ENCODE measurements at places on chromosomes 3 and 15.

GRCh38 chr3:150503402-150504099, 42.7 kb downstream of the SERP1 start:
- DNase-seq, result peak; percentile 22

- DNase-seq, result peak; percentile 43
Observed at GRCh38 chr15:78930577-78931388, 14.1 kb downstream of the CTSH start.

DNA sequence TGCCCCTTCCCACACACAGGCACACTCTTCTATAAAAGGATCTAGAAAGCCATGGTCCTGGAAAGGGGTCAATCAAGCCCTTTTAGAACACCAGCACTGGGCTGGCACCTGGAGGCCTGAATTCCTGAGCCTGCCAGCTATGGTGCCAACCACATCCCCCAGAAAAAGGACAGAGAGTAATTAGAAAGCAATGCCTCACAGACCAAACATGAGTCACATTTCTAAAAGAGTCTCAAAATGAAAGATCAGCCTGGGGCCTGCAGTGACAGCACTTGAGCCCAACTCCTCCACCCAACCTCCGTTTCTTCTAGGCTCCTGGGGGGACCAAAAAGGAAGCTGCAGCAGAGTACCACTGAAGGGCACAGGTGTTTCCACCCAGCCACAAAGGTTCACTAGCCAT, 14.1 kb downstream of the MYLK start:
- no peak for DNase-seq

DNA sequence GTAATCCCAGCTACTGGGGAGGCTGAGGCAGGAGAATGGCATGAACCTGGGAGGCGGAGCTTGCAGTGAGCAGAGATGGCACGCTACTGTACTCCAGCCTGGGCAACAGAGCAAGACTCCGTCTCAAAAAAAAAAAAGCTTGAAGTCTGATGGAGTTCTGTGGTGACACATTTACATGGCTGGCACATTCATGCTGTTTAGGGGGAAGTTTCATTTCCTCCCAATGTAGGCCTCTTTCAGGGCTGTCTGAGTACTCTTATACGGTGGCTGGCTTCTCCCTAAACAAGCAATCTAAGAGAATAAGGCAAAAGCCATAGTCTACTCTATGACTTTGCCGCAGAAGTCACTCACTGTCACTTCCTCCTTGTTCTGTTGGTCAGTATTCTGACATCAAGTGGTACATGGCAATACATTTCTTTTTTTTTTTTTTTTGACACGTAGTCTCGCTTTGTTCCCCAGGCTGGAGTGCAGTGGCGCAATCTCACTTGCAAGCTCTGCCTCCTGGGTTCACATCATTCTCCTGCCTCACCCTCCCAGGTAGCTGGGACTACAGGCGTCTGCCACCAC, 41.2 kb downstream of the OIP5 start:
- peak; percentile 44 for DNase-seq

DNA sequence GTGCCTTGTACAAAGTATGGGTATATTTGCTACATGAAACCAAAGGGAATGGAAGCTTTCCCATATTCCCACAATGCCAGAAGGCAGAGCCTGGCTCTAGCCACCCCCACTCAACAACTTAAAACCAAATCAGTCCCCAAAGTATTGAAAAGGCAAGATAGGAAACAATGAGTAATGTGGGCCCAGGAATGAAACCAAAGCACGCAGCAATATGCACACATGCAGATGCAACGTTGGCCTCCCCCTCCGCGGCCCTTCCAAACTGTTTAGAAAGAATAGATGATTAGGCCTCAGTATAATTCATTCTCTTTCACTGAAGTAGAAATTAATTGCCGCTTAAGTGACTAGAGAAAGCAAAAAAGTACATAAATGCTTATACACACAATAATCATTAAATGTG, 59.1 kb downstream of the THRB start:
- DNase-seq, result no peak

DNA sequence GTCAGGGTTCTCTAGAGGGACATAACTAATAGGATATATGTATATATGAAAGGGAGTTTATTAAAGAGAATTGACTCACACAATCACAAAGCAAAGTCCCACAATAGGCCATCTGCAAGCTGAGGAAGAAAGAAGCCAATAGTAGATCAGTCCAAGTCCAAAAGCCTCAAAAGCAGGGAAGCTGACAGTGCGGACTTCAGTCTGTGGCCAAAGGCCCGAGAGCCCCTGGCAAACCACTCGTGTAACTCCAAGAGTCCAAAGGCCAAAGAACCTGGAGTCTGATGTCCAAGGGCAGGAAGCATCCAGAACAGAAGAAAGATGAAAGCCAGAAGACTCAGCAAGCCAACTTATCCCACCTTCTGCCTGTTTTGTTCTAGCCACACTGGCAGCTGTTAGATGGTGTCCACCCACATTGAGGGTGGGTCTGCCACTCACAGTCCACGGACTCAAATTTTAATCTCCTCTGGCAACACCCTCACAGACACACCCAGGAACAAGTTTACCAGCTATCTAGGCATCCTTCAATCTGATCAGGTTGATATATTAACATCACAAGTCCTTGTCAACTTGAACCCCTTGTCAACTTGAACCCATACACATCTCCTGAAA, 54.2 kb upstream of the ACAD9 start:
- peak; percentile 65 for DNase-seq

DNA sequence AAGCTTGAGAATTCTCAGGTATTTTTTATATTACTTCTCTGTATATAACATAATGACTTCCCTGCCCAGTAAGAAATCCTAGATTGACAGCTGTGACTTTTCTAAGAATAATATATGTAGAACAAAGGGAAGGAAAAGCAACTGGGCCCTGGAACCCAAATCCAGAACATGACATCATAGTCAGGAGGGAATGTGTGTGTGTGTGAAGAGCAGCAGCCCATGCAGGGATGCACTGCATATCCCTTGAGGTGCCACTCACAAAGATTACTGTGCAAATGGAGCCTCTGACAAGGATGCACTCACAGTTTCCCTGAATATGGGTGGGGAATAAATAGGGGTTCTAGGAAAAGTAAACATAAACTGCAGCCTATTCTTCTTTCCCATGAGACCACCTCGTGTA, 279.5 kb downstream of the NEK10 start:
- no peak for DNase-seq

- no peak for DNase-seq
Observed at GRCh38 chr3:126133606-126134005, 46.8 kb downstream of the ALDH1L1 start.

- no peak for DNase-seq
Observed at GRCh38 chr15:96524676-96525417, 194.3 kb downstream of the NR2F2 start.

GRCh38 chr3:57226176-57226575, 1.4 kb upstream of the APPL1 start:
- peak; percentile 15 for DNase-seq

DNA sequence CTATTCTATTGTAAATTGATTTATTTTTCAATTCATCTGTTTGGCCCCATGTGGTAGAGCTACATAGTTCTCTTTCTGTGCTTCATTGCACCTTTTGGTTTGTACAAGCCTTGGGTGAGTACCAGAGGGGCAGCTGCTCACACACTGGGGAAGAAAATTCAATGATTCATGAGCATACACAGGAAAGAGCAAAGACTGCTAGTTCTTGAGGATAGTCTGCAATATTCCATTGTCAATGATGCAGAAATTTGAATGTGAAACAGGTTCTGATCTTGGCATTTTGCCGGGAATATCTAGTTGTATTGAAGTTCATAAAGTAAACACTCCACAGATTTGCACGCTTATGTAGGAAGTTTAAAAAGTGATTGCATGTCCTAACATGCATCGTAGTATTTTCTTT, 304.6 kb downstream of the NAALADL2 start:
- no peak for DNase-seq

GRCh38 chr3:162586591-162586990, 1090.0 kb downstream of the OTOL1 start:
- DNase-seq, result no peak

DNA sequence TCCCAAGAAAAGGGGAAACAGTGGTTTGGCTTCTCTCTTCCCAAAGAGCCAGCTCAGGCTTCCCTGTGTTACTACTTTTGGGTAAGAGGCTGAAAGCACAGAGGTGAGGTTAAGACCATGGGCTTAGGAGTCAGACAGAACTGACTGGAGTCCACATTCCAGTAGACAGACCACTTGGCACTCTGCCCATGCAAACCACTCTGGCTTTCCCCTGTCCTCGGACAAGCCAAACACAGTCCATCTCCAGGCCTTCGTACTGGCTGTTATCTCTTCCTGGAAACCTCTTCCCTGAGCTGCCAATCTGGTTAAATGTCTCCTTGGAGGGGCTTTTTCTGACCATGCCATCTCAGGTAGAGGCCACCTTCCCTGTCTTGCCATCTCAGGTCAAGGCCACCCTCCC, 53.1 kb upstream of the FAM3D start:
- no peak for DNase-seq

DNA sequence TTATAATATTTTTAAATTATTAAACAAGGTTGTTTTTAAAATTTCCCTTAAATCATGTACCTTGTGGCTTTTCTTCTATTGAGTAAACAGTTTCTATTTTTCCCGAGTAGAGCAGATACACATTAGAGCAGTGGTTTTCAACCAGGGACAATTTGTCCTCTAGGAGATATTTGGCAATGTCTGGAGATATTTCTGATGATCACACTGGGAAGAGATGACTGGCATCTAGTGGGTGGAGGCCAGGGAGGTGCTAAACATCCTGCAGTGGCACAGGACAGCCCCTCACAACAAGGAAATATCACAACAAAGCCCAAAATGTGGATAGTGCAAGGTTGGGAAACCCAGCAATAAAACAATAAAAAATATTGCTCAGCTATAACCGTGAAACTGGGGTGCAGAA, 113.0 kb upstream of the PTPRG start:
- DNase-seq, result no peak

- DNase-seq, result no peak
Observed at GRCh38 chr3:13687517-13687943, 138.6 kb downstream of the FBLN2 start.

- DNase-seq, result no peak
Observed at GRCh38 chr3:55534876-55535275, 47.8 kb upstream of the WNT5A start.

DNA sequence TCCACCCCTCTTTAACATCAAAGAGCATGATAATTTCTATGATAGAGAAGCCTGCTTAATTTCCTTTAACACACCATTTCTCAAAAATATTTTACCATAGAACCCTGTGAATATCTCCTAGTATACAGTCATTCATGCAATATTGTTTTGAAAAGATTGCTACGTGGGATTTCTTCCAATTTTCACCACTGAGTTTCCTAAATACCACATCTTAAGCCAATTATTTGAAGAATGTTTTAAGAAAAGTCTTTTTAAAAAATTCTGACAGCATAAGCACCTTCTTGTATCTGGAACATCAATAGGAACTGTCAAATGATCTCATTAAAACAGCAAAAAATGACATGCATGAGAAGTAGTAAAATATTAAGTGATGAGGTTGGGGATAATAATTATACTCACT, 1126.7 kb downstream of the TUSC7 start:
- DNase-seq, result no peak

GRCh38 chr3:108662142-108662738, 72.7 kb downstream of the DZIP3 start:
- DNase-seq, result peak; percentile 94

All from hematopoietic multipotent progenitor cell treated with erythropoietin and hydrocortisone succinate and interleukin-3 and kit ligand, for 6 days (in vitro differentiated cells).